ENCODE measurements at places on chromosomes 4 and X.

DNA sequence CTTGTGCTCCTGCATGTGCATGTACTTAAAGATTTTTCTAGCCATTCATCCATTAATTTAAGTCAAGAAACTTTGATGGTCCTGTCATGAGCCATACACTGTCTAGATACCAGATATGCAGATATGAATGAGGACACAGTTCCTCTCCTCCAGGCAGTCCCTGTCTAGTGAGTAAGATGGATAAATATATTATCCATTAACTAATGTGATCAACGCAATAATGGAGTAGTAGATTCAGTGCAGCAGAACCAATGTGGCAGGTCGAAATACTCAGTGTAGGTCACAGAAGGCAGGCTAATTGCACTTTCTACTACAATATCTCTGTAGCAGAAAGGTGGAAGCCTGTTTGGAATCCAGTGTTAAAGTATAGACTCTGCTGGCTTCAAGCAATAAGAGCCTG, 112.5 kb downstream of the PCDH7 start:
- DNase-seq, result no peak

- no peak for DNase-seq
Measured at GRCh38 chr4:6303943-6304342, 34.3 kb downstream of the WFS1 start.

GRCh38 chrX:20639115-20639514, 372.4 kb upstream of the RPS6KA3 start:
- no peak for DNase-seq

GRCh38 chr4:151768835-151769234, 8.0 kb upstream of the GATB start:
- no peak for DNase-seq

DNA sequence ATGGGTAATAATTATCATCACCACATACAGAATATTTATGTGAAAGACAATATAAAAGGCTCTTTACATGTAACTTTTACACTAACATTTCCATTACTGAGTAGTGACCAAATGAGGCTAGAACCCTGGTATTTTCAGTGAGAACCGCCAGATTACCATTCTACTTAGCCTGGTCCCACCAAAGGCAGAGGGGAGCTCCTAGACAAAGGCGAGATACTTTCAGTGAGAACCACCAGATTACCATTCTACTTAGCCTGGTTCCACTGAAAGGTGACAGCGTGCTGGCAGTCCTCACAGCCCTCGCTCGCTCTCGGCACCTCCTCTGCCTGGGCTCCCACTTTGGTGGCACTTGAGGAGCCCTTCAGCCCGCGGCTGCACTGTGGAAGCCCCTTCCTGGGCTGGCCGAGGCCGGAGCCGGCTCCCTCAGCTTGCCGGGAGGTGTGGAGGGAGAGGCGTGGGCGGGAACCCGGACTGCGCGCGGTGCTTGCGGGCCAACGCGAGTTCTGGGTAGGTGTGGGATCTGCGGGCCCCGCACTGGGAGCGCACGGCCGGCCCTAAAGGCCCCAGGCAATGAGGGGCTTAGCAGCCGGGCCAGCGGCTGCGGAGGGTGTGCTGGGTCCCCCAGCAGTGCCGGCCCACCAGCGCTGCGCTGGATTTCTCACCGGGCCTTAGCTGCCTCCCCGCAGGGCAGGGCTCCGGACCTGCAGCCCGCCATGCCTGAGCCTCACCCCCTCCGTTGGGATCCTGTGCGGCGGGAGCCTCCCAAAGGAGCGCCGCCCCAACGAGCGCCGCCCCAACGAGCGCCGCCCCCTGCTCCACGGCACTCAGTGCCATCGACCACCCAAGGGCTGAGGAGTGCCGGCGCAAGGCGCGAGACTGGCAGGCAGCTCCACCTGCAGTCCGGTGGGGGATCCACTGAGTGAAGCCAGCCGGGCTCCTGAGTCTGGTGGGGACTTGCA, 1276.1 kb downstream of the PCDH7 start:
- no peak for DNase-seq

DNA sequence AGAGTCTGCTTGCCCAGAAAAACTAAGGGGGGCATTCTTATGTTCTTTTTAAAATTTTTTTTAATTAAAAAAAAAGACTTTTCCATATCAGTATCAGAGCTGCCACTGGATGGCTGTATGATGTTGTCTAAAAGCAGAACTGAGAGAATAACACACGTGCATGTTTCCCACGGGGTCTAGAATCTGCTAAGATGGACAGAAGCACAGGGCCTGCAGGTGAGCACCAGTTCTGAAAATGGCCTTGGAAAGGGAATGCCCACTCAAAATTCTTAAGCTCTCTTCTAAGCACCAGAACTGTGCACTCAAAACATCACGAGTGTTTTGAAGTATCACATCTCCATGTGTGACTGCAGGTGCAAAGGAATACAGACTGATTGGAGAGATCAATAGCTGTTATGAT, 61.1 kb downstream of the ARAP2 start:
- DNase-seq, result no peak

DNA sequence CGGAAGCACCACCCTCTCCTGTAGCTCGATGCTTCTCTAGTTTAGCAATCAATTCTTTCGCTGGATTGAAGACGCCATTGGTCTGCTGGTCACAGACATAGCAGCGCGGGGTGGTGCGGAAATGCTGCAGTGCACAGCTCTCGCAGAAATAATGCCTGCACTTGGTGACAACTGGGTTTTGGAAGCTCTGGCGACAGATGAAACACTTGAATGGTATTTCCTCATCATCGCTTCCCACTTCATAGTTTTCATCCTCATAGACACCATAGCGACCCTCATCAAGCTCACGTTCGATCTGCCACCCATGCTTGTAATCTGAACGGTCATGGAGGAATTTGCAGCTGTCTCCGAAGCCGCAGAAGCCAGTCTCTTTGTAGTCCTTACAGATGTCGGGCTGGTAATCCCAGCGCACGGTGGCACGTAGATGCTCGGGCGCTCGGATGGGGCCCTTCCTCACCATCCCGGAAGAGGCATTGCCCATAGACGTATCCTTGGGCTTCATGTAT, 854 bp downstream of the RNF113A start:
- peak; percentile 54 for DNase-seq

GRCh38 chrX:11355259-11355909, 62.2 kb downstream of the AMELX start:
- no peak for DNase-seq

GRCh38 chr4:7381221-7381889, 53.4 kb downstream of the PSAPL1 start:
- DNase-seq, result no peak

GRCh38 chr4:170009291-170009690, 16.9 kb downstream of the MFAP3L start:
- no peak for DNase-seq

DNA sequence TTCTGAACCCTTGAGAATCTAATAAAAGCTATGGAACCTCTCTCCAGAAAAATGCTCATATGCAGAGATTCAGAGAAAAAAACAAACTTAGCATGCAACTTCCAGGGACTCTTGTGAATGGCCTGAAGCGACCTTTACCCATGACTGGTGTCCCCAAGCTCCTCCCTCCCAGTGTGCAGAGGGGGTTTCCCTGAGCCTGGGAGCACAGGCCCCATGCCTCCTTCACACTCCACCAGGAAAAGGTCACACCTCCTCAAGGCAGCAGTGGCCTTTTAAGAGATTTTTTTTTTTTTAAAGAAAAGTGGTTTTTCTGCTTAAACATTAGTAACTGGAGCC, 13.3 kb upstream of the UBA6 start:
- peak; percentile 69 for DNase-seq

DNA sequence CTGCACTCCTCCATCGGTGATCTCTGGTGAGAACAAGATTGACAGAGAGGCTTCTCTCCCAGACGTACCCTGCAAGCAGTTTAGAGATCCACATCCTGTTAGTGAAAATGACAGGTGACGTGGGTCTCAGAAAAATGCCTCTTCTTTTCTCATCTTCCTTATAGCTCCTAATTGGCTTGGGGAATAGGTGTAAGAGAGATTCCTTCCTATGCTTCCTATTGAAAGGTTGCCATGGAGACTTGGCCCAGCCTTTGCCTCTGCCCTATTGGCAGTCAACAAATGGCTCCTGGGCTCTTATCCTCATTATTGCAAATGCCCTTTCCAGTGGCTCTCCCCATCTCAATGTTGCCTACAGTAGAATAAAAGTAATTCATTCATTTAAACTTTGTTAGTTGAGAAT, 26.5 kb upstream of the DGKK start:
- DNase-seq, result no peak

DNA sequence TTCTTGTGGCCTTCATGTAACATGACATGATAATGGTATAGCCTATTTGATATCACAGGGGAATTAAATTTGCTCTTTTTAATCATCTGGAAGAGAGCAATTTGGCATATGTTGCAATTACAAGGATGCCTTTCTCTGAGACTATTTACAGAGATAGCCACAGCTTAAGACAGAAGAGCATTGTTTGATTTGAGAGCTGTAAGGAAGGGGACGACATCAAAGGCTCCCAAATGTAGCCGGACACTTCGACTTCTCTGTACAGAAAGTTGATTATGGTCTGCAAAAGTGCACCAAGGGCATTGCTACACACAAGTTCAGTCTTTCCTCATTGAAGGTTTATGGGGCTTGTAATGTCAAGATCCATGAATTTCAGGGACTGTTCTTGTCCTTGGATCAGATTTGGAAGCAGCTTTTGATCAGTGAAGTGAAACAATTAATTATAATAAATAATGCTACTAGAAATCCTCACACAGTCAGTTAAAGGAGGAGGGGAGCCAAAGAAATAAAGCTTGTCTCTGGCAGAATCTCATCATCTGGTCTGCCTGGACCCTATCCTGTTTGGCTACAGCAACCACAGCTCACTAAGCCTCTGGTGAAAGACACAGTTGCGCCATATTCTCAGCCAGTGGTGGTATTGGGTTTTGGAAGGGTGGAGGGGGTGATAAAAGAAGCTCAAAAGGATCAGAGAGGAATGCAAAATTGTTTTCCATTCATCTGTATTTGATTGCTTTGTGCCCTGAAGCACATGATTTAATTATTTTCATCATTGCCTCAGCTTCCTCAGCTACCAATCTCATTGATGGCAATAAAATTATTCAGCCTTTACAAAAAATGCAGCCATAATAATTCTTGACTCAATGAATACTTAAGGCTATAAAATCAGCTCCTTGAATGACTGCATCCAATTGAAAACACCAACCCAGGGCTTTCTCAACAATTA, 654.3 kb upstream of the LCORL start:
- DNase-seq, result no peak

- no peak for DNase-seq
Measured at GRCh38 chr4:85965529-85965928, 394.3 kb downstream of the MAPK10 start.

DNA sequence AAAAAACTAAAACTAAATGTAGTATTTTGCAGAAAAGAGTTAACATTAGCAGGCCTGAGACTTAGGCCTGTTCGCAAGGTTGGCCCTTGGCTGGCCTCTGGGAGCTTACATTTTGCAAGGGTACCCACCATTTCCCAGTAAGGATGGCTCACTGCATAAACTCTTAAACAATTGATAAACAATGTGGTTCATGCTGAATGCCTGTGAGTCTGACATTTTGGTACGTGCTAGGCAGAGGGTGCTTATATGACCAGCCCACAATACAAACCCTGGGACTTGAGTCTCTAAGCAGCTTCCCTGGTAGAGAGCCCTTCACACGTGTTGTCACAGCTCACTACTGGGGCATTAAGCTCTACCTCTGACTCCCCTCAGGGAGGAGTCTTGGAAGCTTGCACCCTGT, 7.4 kb downstream of the PRPS2 start:
- no peak for DNase-seq

DNA sequence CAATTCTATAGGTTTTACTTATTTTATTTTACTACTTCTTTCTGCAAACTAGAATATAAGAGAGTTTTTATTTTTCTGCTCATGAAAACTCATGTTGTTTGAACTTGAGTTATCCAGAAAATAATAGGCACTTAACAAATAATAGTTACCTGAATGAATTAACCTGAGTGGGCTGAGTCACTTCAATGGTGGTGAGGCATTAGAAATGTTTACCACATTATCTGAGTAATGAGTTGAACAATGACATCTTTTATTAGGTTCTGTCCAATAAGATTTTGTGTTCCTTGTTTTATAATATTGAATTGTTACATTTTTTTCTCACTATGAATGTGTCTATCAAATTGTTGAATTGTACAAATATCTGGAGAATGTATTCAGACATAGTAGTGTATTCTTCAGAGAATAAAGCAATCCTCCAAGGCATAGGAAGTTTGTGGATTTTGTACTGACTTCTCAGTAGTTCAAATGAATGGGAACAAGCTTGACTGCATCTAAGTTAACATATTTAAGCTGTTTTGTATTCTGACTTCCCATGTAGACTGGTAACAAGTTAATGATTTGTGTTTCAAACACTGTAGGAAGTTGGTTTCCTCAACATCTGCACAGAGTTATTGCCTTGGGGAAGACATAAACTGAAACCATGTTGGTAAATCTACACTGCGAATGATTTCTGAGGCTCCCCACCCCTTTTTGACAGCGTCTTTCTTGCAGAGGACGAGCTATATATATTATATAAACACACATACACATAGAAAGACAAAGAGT, 1808.9 kb upstream of the TENM3 start:
- no peak for DNase-seq

- no peak for DNase-seq
Measured at GRCh38 chr4:15333692-15334633, 93.9 kb upstream of the C1QTNF7 start.

- DNase-seq, result no peak
Measured at GRCh38 chr4:104811727-104812126, 317.0 kb upstream of the CXXC4 start.

GRCh38 chr4:903066-904046, 28.8 kb downstream of the GAK start:
- no peak for DNase-seq

GRCh38 chr4:78953769-78954666, 14.8 kb upstream of the PAQR3 start:
- no peak for DNase-seq

- DNase-seq, result no peak
Measured at GRCh38 chrX:45557387-45557786, 356.7 kb upstream of the DIPK2B start.

GRCh38 chr4:2803624-2804448, 11.0 kb downstream of the SH3BP2 start:
- DNase-seq, result no peak

- no peak for DNase-seq
Measured at GRCh38 chr4:81519856-81520255, 48.1 kb upstream of the RASGEF1B start.

GRCh38 chr4:130026185-130026584, 930.2 kb downstream of the C4orf33 start:
- no peak for DNase-seq

GRCh38 chr4:24915121-24915922, 2.5 kb upstream of the CCDC149 start:
- no peak for DNase-seq

- no peak for DNase-seq
Measured at GRCh38 chr4:18401425-18401824, 379.9 kb upstream of the LCORL start.

- no peak for DNase-seq
Measured at GRCh38 chrX:4243759-4244158, 530.3 kb upstream of the PRKX start.

GRCh38 chr4:13920111-13920875, 292.8 kb upstream of the BOD1L1 start:
- DNase-seq, result no peak

GRCh38 chr4:3420606-3420955, 21.2 kb upstream of the HGFAC start:
- DNase-seq, result no peak

Measured in activated CD4-positive, alpha-beta T cell treated with anti-CD3 and anti-CD28 coated beads for 36 hours (primary cell).